Esophagus squamous epithelium (tissue), 5 donors: ENCODE measurements at places on chromosomes 16 and 17.

GRCh38 chr17:7383742-7384488 lies 3.0 kb downstream of the TNK1 start:
- no peak for DNase-seq

DNA sequence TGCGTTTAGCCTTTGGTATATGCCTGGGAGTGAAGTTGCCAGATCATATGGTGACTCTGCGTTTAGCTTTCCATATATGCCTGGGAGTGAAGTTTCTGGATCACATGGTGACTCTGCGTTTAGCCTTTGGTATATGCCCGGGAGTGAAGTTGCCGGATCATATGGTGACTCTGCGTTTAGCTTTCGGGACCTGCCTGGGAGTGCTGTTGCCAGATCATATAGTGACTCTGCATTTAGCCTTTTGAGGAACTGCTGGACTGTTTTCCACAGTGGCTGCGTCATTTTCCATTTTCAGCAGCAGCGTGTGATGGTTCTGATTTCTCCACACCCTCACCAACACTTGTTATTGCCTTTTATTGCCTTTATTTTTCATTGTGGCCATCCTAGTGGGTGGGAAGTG lies 73.0 kb downstream of the OR1D5 start:
- DNase-seq = no peak

DNA sequence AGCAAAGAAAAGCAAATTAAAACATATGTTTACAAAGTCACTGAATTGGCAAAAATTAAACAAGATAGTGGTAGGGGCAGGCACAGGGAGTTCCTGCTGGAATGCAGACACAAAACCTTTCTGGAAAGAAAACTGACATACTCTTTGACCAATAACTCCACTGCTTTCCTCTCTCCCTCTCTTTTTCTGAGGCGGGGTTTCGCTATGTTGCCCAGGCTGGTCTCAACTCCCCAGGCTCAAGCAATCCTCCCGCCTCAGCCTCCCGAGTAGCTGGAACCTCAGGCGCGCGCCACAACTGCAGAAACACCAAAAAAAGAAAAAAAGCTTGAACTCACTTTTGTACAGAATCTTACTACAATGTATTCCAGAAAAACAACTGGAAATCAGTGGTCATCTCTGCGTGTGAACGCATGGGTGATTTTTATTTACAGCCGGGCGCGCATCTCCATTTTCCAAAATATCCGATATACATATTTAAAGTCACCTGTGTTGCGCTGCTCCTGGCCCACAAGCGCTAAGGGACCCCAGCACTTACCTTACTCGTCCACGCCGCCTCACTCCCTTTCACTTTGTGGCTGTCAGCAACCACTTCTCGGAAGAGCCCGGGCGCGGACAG lies 480 bp downstream of the TXNL4B start:
- DNase-seq = no peak

- DNase-seq = no peak
Observed at GRCh38 chr16:81469183-81469677, 24.6 kb downstream of the CMIP start.

GRCh38 chr16:87671715-87672270 lies 69.5 kb downstream of the JPH3 start:
- no peak for DNase-seq

- DNase-seq = no peak
Observed at GRCh38 chr17:79045842-79046196, 21.9 kb downstream of the C1QTNF1 start.

- no peak for DNase-seq
Observed at GRCh38 chr17:49290690-49291359, 60.2 kb upstream of the PHOSPHO1 start.

- no peak for DNase-seq
Observed at GRCh38 chr16:13076878-13077277, 175.5 kb downstream of the SHISA9 start.

DNA sequence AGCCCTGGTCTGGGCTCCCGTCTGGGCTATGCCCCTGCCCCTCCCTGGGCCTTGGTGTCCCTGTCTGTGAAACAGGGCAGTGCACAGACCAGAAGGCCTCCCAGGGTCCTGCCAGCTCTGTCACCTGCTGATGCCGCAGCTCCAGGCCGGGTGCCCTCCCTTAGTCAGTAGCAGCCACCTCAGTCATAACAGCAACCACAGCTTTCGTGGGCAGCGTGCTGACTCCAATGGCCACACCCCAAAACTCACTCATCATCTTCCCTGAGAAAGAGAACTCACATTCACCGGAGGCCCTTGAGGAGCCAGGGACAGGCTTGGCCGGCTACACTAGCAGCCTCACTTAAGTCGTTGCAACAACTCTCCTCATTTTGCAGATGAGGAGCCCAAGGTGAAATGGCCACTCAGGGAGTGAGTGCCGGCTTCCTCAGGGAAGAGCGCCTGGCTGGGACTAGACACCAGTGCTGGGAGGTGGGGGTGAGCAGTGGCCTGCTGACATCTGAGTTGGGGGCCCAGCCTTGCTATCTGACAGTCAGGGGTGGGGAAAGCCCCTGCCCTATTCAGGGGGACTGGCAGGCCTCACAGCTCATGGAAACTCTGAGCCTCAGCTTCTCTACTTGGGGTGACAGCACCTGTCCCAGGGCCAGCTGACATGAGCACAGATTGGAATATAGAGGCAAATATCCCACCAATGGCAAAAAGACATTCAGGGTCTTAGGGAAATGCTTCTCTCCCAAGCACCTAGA lies 22.6 kb downstream of the SLC5A10 start:
- no peak for DNase-seq

GRCh38 chr17:32692179-32692578 lies 184.7 kb downstream of the MYO1D start:
- DNase-seq = no peak
